HuH-7.5 (cell line): ENCODE measurements at places on chromosomes 16 and 17.
A peak's percentile ranks its signal among the peaks of the same experiment; 100 is the strongest.

DNA sequence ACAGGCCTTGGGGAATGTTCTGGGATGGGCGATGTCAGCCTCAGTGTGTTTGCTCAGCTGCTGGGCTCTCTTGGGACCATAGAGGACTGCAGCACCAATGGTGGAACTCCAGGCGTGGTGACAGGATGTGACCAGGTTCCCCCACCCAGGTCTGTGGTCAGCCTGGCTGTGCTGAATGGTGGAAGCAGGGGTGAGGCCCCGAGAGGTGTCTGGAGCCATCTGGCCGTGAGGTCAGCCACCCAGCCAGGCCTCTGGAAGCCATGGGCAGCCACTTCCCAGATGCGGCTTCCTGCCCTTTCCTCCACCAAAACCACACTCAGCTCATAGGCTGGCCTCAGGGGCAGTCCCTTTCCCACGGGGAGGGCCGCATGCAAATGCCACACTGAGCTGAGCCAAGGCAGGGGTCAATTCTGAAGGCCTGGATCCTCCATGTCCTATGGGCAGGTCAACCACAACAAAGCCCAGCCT is 7.8 kb upstream of the MAPK7 start:
- DNase-seq = no peak

- DNase-seq = no peak
Measured at GRCh38 chr16:75089486-75090202, 26.9 kb downstream of the LDHD start.

- no peak for DNase-seq
Measured at GRCh38 chr17:7347630-7348477, 4.1 kb upstream of the KCTD11 start.

DNA sequence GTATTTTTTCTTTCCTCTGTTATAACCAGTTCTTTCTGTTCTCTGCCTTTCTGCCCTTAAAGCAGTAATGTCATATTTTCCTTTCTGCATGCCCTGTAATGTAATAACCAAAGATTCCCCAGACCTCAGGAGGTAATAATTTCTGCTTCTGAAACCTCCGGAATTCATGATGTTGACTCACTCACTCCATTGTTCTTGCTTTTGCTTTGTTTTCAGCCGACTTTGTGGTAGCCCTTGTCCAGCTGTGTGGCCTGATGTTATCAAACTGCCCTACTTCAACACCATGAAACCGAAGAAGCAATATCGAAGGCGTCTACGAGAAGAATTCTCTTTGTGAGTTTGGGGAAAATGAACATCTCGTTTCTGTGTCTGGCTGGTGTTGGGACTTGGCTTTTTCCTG is 55.9 kb downstream of the CDK12 start:
- no peak for DNase-seq

- DNase-seq = no peak
Measured at GRCh38 chr16:22346483-22346882, 27.9 kb downstream of the CDR2 start.

GRCh38 chr16:48444574-48444973 is 59.4 kb upstream of the SIAH1 start:
- no peak for DNase-seq

- no peak for DNase-seq
Measured at GRCh38 chr17:64055183-64056142, 35.0 kb upstream of the ICAM2 start.

DNA sequence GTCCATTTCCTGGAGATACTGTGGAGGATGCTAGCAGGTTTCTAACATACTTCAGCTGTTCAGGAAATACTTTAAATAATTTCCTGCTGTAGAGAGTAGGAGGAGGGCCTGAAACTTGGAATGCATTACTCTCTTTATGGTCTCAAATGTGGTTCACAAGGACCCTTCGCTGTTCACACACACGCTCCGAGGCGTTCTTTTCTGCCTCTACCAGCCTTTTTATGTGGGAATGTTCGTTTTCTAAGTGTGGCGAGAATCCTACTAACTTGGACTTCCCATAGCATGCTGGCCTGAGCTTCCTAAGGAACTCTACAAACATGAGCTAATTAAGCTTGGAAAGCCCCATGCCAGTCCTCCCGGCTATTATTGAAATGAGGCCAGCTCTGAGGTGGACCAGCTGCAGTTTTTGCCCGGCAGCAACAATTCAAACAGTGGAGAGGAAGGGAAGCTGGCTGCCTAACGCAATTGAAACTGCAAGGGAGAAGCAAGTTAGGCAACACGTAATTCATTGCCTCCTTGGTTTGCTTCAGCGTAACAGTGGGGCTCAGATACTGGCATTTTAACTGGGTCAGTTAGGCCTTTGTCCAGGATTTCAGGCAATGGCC is 18.9 kb downstream of the KPNA2 start:
- DNase-seq = no peak

GRCh38 chr16:68069511-68070248 is 15.5 kb upstream of the NFATC3 start:
- no peak for DNase-seq

DNA sequence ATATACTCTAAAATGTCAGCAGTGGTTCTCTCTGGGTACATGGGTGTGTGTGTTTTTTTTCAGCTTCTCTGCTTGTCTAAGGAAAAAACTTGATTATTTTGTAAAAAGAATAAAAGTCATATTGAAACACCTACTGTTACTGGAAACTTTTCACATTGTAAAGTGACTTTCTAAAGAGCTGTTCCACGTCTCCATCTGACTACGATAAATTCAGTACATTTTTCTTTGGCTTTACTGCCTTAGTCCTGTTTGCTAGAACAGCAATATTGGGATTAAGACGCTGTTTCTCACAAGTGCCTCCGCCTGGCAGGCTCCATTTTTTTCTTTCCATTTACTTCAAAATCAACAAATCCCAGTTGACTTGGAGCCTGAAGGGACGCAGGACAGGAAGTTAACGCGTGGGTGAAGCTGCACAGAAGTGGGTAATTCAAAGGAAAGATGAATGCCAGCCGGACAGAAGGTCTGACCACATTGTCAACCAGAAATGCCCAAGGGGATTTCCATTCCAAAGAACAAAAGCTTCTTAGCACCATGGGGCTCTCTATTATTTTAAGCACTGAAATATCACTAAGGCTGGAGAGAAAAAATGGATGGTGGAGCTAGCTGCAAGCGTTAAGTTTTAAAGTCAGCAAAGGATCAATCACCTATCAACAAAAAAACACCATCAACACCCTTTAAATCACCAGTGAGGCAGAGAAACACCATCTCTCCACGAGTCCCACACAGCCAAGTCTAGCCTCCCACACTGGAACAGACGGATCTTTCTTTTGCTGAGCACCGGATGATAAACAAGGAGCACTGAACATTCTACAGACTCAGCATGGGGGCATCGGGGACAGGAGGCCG is 8.4 kb downstream of the GLOD4 start:
- DNase-seq = no peak

DNA sequence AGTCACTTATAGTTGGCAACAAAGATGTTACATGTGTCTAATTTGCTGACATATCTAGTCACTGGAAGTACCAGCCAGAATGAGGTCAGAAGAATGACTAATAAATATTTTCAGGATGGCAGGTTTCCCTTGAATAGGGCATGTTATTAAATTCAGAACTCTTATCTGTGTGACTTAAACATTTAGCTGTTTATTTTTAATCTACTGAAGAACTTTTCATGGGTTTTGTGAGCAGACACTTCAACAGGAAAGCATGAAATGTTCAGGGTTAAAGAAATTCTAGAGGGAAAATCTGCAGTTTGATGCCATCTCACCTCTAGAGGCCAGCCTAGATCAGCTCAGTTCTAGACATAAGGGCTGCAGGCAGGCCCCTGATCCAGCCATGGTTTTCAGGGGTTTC is 13.2 kb downstream of the JPT2 start:
- no peak for DNase-seq

- DNase-seq = no peak
Measured at GRCh38 chr16:81625544-81626153, 153.4 kb upstream of the PLCG2 start.

DNA sequence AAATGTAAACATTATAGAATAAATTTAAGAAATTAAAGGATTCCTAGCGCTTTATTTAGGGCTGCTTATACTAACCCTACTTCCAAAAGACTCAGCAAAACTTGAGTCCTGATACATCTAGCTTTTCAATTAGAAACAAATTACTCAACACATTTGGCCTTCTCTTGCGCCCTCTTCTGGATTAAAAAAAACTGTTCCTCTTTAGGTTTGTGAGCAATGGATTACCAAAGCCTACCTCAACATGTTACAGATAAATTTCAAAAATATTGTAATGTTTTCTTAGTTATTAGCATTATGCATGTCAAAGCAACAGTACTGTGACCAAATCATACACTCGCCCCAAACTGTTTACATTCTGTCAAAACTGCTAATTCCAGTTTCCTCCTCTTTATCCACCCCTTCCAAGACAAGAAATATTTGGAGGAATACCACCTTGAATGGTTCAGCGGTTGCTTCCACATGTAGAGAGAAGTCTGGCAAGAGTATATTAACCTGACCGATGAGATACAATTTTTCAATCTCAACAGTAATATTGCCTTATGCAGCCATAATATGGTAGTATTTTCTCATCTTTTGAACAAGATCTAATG is 2.7 kb downstream of the NUFIP2 start:
- peak; percentile 58 for DNase-seq

DNA sequence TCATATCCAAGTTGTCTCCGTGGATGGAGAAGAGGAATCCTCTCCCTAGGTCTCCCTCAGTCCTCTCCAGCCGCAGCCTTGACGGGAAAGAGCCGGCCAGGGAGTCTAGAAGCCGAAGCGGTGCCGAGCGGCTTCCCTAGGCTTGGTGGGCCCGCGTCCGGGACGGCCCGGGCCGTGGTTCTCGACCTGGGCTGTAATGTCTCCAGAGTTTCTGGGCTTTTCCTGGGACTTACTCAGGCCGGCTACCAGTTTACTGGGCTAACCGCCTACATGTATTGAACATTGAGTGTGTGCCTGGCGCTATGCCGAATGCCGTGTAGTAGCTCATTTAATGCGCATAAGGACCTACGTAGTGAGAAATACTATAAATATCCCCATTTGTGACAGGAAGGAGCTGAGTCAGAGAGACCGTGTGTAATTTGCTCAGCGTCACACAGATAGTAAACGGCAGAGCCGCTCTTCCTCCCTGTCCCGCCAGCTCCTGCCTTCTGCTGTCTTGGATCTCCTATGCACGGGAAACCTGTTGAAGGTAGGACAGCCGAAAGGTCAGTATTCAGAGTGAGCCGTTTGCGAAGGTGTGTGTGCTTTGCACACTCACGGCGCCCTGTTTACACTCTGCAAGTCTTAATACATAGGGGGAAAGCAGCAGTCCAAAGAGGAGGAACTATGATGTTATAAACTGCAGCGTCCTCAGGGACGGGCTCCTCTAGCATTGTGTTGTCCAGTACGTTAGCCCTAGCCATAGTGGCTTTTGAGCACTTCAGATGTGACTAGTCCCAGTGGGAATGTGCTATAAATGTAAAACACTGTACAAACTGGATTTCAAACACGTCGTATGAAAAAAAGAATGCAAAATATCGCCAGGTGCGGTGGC is 723 bp upstream of the SPAG5 start:
- peak; percentile 53 for DNase-seq

GRCh38 chr16:24988593-24989338 is 26.4 kb downstream of the ARHGAP17 start:
- no peak for DNase-seq

- DNase-seq = no peak
Measured at GRCh38 chr17:7748076-7748775, 30.7 kb downstream of the DNAH2 start.

DNA sequence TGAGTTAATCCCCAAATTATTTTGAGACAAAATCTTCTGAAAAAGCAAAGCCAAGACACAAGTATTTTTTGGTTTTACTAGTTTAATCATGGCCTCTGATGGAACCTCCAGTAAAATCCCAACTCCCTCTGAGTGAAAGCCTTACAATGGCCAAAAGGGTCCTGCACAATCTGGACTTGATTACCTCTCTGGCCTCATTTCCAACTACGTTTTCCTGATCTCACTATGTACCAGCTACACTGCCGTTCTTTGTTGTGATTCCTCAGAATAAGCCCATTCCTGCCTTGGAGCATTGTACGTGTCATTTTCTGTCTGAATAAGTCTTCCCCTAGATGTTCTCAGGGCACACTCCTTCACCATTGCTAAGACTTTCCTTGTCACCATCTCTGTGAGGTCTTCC is 37.3 kb downstream of the SPOP start:
- no peak for DNase-seq

DNA sequence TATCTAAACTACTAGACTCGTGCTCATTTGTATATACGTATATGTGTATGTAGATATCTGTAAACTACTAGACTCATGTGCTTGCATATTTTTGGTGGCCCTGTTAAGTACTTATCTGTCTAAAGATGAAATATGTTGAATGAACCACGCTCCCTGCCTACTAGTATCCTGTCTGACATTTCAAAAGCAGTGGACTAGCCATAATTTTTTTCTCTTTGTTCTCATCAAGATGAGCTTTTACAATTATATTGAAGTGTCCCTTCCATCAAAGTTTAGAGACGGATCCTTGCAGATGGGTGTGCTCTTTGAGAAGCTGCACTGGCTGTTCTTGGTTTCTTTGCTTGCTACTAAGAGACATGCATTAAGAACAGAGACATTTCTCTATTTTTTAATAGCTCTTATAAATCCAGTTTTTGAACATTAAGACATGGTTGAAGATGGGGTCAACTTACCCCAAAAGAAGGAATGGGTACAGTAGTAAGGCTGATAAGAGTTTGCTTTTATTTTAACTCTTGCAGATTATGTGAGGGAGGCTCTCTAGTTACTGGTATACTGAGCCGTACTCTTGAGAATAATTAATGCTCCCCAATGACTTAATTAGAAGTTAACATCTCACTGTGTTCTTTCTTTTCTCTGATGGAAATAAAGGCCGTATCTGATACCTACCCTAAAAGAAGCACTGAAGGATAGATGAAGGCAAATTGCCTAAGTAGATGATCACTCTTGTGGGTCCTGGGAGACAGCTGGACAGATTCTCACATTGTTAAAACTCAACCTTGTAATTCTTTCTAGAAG is 3.4 kb downstream of the CNTNAP4 start:
- no peak for DNase-seq

- no peak for DNase-seq
Measured at GRCh38 chr16:3963203-3963602, 82.7 kb upstream of the CREBBP start.

GRCh38 chr17:16106161-16106891 is 106.7 kb downstream of the TTC19 start:
- no peak for DNase-seq

DNA sequence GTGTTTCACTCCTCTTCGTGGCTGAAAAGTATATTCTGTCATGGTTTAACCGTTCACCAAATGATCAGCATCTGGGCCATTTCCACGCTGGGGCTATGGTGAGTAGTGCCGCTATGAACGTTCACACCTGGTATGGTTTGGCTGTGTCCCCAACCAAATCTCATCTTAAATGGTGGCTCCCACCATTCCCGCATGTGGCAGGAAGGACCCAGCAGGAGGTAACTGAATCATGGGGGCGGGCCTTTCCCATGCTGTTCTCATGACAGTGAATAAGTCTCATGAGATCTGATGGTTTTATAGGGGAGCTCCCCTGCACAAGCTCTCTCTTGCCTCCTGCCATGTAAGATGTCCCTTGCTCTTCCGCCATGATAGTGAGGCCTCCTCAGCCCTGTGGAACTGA is 45.7 kb upstream of the ZNF469 start:
- DNase-seq = no peak

GRCh38 chr16:48317614-48318315 is 67.4 kb downstream of the SIAH1 start:
- no peak for DNase-seq

GRCh38 chr16:13983625-13984024 is 63.7 kb downstream of the ERCC4 start:
- no peak for DNase-seq
